ENCODE measurements at places on chromosomes 16 and 17. TPM values are rescaled to one million over a fixed set of nuclear protein-coding genes. Genes with fewer than 3 reads are reported as not detected.

The IRX5 gene
- 0.40 TPM for total RNA-seq

The MYH13 gene
- total RNA-seq, result not detected

- no peak overlapping the region for H3K27ac ChIP-seq
- DNase-seq, result no peak
- peaks cover 20% of the 10 kb centered on the region for H3K4me1 ChIP-seq
- no peaks in the 10 kb centered on the region for H3K27me3 ChIP-seq
Observed at GRCh38 chr17:80031691-80032430, 3.8 kb downstream of the TBC1D16 start.

GRCh38 chr16:88994695-88995094 lies 17.7 kb upstream of the CBFA2T3 start:
- H3K4me1 ChIP-seq, result no peaks in the 10 kb centered on the region
- DNase-seq, result no peak
- H3K4me3 ChIP-seq, result no peak overlapping the region
- H3K27ac ChIP-seq, result no peak overlapping the region
- no peaks in the 10 kb centered on the region for H3K36me3 ChIP-seq
- H3K27me3 ChIP-seq, result no peaks in the 10 kb centered on the region

GRCh38 chr17:39740357-39741111 lies 2.8 kb downstream of the GRB7 start:
- DNase-seq, result no peak
- no peak overlapping the region for H3K27ac ChIP-seq
- peaks cover 2% of the 10 kb centered on the region for H3K4me1 ChIP-seq
- no peaks in the 10 kb centered on the region for H3K36me3 ChIP-seq
- no peak overlapping the region for H3K4me3 ChIP-seq
- no peaks in the 10 kb centered on the region for H3K27me3 ChIP-seq
